NB4 (cell line): ENCODE measurements at places on chromosomes 1 and 21.
A peak's percentile ranks its signal among the peaks of the same experiment; 100 is the strongest.

- DNase-seq, result no peak
Observed at GRCh38 chr1:62327360-62328055, 8.3 kb upstream of the KANK4 start.

GRCh38 chr1:200139661-200140250 is 112.2 kb downstream of the NR5A2 start:
- peak; percentile 76 for DNase-seq

GRCh38 chr1:17941431-17942189 is 166.0 kb upstream of the IGSF21 start:
- DNase-seq, result no peak

GRCh38 chr1:10639011-10639774 is 157.3 kb downstream of the CASZ1 start:
- DNase-seq, result no peak

DNA sequence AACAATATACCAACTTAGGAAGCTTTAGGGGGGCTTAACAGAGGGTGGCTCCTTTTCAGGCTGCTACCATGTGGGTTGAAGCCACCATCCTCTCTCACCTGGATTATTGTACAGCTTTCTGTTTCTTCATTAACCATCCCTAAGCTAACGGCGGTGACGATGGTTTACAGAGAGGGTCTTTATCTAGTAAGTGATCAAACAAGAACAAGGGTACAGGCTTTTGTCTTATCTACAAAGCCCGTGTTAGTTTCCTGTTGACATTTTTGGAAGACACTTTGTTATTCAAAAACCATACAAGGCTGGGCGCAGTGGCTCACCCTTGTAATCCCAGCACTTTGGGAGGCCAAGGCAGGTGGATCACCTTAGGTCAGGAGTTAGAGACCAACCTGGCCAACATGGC is 20.4 kb downstream of the SLC25A33 start:
- no peak for DNase-seq

DNA sequence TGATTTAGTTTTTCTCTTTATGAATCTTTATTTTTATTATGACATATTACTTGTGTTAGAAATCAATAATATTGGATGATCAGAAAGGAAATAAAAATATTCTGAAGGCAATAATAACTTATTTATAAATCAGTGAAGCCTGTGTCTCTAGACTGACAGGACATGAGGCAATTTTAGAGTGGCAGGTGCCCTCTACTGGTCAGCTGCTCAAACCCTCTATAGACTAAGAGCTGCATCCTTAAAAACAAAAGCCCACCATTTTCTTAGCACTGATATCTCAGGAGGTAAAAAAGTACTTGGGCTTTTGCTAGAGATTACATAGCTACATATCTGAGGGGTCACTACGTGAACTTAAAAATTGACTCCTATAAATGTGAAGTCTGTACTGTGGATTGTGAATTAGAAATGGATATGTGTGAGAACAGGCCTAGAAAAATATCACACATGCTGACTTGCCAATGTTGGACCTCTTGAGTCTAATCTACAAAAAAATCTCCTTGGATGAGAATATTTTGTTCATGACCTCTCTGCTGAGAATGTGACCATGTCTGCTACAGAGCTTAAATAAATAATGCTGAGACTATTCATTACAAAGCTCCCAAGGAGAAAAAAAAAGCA is 597.9 kb upstream of the ADAMTS5 start:
- peak; percentile 43 for DNase-seq

DNA sequence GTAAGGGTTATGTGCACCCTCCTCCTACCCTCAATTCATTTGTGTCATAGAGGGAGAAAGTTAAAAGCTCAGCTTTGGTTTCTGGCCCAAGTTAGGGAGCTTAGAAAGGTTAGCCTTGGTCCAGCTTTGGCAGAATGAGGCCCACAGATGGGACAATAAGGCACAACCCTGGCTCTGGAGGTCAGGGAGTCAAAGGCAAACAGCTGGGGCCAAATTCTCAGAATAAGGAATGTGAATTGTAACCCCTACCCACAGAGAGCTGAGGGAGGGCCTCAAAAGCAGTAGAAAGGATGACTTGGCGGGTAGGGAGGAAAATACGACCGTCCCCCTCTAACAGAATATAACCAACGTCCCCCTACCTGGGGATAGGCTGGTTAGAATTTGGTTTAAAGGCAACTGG is 9.0 kb downstream of the CERS2 start:
- no peak for DNase-seq

DNA sequence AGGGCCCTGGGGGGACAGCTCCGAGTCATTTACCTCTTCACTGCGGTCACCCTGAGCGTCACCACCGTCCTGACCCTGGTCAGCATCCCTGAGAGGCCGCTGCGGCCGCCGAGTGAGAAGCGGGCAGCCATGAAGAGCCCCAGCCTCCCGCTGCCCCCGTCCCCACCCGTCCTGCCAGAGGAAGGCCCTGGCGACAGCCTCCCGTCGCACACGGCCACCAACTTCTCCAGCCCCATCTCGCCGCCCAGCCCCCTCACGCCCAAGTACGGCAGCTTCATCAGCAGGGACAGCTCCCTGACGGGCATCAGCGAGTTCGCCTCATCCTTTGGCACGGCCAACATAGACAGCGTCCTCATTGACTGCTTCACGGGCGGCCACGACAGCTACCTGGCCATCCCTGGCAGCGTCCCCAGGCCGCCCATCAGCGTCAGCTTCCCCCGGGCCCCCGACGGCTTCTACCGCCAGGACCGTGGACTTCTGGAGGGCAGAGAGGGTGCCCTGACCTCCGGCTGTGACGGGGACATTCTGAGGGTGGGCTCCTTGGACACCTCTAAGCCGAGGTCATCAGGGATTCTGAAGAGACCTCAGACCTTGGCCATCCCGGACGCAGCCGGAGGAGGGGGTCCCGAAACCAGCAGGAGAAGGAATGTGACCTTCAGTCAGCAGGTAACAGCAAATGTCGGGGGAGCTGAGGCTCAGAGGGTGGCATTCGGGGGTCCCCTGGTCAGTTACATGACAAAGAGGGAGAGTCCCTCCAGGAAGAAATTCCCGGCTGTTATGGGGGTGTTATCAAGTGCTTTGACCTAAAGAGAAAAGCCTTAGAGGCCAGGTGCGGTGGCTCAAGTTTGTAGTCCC is 12.6 kb downstream of the SLC45A1 start:
- no peak for DNase-seq

DNA sequence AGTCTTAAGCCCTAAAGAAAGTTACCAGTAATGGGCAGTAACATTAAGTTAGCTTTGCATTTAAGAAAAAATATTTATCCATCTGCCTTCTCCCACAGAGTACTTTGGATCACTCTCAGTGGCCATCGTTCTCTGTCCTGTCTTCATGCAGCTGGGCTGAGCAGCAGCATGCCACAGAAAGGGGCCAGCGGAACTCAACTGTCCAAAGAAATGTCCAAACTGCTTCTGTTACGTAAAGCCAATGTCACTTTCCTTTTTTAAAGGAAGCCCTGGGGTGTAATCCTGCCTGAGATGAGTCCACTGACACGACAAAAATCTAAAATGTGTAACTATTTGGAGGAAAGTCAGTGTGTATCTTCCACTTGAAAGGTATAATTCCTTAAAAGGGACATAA is 291.6 kb downstream of the SMYD3 start:
- peak; percentile 81 for DNase-seq

DNA sequence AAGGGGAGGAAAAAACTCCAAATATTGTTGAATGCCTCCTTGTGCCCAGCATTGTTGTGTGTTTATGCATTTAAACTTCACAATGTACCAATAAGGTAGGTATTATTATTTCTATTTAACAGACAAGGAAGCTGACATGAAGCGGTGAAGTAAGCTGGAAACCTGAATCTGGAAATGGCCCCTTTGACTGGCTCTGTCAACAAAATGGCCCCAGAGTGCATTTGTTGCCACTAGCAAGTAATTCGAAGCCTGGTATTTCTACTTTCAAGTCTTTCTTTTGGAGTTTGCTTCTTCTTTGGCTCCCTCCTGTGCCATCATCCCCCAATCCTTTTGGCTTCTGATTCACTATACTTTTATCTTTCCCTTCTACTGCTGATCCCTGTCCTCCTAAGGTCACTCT is 23.1 kb downstream of the CRYZL1 start:
- no peak for DNase-seq

DNA sequence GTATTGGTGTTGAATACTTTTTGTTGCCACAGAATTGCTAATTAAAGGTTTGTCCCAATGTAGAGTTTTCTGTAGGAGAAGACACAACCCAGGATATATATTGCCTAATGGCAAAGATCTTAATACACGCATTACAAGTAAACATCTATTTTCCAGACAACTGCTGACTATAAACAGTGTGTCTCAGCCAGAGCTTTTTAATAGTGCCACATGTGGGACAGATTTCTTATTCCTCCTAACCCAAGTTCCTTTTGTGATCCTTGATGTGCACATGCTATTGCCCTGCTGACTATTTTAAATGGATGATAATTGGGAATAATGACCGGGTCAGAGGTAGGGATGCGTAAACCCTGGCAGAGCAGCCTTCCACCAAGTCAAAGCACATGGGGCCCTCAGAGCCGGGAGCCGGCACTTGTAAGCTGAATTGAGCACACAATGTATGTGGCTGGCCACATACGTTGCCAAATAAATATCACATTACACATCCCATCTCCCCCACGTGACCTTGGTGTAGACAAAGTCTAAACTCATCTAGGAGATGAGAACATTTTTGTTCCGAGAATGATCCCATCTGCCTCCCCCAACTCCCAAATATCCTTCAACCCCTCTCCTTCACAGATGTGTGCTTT is 209.8 kb upstream of the NFIA start:
- DNase-seq, result no peak

- no peak for DNase-seq
Observed at GRCh38 chr1:118323246-118323645, 138.2 kb upstream of the SPAG17 start.

GRCh38 chr1:23224739-23225648 is 7.7 kb upstream of the HTR1D start:
- DNase-seq, result no peak

DNA sequence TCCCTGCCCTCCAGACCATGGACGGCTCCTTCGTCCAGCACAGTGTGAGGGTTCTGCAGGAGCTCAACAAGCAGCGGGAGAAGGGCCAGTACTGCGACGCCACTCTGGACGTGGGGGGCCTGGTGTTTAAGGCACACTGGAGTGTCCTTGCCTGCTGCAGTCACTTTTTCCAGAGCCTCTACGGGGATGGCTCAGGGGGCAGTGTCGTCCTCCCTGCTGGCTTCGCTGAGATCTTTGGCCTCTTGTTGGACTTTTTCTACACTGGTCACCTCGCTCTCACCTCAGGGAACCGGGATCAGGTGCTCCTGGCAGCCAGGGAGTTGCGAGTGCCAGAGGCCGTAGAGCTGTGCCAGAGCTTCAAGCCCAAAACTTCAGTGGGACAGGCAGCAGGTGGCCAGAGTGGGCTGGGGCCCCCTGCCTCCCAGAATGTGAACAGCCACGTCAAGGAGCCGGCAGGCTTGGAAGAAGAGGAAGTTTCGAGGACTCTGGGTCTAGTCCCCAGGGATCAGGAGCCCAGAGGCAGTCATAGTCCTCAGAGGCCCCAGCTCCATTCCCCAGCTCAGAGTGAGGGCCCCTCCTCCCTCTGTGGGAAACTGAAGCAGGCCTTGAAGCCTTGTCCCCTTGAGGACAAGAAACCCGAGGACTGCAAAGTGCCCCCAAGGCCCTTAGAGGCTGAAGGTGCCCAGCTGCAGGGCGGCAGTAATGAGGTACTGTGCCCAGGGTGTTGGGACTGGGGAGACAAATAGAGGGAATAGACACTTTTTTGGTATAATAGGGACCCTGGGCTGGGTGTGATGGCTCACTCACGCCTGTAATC is 1.0 kb downstream of the ZBTB48 start:
- peak; percentile 95 for DNase-seq

DNA sequence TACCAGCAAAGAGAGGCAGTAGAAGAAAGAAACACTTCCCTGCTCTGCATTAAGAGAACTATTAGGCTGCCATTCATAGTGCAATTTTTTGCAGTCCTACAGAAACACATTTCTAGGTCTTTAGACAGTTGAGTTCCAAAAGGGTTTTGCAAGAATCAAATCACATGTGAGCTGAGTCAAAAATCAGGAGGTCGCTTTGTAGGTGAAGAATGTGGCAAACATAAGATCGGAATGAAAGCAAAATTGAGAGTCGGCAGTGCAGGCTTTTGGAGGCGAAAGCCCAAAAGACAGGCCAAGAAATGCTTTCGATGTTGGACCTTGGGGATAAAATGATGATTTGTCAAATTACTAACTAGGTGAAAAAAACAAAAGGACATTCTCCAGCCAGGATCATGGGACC is 213.5 kb upstream of the NRIP1 start:
- no peak for DNase-seq

DNA sequence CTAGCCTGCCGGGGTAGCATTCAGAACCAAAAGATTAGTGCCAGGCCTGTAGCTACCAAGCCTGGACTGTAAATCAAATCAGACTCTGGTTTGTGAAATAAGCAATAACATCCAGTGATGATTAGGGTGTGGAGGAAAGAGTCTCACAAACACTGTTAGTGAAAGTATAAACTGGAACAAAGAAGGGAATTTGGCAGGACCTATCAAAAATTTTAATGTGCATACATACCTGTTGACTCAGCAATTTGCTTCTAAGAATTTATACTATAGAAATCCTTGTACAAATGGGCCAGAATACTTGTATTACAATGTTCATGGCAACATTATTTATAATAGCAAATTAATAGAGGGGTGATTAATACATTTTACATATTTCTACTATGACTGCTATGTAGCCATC is 109.8 kb upstream of the WARS2 start:
- DNase-seq, result no peak

- DNase-seq, result no peak
Observed at GRCh38 chr1:18458133-18459092, 22.3 kb upstream of the KLHDC7A start.

DNA sequence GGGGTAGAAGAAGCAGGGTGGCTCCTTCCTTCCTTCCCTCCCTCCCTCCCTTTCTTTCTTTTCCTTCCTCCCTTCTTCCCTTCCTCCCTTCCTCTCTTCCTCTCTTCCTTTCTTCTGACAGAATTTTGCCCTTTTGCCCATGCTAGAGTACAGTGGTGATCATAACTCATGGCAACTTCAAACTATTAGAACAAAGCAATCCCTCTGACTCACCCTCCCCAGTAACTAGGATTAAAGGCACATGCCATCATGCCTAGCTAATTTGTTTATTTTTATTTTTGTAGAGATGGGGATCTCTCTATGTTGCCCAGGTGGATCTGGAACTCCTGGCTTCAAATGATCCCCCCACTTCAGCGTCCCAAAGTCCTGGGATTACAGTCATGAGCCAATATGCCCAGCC is 10.0 kb upstream of the RPE65 start:
- DNase-seq, result no peak

- no peak for DNase-seq
Observed at GRCh38 chr1:157820299-157820698, 379 bp upstream of the FCRL1 start.
